ENCODE measurements at places on chromosomes 13 and 19.

DNA sequence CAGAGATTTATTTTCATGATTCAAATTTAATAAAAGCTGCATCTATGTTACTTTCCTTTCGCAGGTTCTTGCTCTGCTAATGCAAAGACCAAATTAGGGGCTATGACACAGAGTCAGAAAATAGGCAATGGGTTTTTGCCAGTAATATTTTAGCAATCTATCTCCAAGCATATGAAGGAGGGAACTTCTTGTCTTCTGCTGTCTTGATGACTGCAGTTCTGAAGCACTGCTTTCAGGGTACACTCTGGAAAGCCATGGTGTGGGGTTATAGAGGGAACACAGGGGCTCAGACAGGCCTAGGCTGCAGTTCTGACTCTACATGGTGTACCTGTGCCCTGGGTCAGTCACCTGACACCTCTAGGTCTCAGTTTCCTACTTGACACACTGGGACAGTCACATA is 263.4 kb downstream of the DNAJC15 start:
- DNase-seq: no peak

DNA sequence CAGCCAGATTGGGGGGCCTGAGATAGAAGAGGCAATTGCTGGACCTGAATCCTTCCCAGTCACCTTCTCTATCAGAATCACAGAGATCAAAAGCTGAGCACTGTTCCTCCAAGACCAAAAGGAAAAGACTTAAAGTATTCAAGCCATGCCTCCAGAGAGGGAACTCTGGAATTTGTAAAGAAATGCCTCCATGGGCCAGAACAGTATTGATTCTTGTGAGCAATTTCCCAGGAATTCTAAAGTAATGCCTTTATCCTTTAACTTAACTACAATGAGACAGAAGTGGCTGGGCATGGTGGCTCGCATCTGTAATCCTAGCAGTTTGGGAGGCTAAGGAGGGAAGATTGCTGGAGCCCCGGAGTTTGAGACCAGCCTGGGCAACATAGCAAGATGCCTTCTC is 148.8 kb downstream of the FLT1 start:
- DNase-seq: no peak

DNA sequence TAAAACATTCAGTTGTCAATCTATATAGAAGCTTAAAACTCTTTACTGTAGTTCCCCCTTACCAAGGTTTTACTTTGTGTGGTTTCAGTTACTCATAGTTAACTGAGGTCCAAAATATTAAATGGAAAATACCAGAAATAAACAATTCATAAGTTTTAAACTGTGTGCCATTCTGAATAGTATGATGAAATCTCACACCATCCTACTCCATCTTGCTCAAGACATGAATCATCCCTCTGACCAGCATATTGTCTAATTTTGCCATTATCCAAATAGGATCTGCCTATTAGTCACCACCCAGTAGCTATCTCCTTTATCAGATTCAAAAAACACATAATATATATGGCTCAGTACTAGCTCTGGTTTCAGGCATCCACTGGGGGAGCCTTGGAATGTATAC is 22.4 kb downstream of the ZNF571 start:
- no peak for DNase-seq

- no peak for DNase-seq
Observed at GRCh38 chr19:55258476-55258827, 365 bp downstream of the PPP6R1 start.

- DNase-seq: no peak
Observed at GRCh38 chr19:19416280-19416679, 10.8 kb downstream of the GATAD2A start.

DNA sequence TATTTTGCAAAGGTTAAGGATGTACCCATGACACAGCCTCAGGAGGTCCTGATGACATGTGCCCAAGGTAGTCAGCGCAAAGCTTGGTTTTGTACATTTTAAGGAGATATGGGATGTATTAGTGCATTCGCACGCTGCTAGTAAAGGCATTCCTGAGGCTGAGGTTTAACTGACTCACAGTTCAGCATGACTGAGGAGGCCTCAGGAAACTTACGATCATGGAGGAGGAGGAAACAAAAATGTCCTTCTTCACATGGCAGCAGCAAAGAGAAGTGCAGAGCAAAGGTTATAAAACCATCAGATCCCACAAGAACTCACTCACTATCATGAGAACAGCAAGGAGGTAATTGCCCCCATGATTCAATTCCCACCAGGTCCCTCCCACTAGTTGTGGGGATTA is 1017.4 kb downstream of the EFNB2 start:
- DNase-seq: no peak

DNA sequence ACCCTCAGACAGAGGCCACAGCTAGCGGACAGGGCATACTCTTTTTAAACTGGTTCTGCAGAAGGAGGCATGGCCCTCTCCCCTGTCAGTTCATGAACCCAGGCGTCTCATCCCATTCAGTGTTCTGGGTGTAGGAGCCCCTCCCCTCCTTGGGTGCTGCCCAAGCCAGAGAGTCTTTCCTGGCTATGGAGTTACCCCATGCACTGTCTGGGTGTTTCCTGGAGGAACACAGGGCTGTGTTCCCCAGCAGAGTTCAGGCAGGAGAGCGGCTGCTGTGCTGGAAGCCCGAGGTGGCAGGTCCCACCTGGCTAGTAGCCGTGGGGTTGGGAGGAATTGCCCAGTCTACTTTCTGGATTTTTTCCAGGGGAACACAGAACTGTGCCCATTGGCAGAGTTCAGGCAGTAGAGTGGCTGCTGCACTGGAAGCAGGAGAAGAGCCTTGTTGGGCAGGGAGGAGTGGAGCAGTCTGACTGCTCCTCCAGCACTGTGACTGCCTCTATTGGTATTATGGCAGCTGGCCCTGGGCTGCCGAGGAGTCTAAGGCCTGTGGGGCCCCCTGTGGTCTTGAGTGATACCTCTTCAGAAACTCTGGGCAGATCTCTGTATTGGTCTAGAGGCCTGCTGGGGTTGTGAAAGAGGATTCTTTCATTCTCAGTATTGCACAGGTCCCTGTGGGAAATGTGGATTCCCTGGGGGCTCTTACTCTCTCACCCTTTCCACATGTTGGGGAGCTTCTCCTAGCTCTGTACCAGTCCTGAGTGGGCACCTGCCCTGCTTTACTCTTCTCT is 168.3 kb downstream of the PCDH20 start:
- no peak for DNase-seq

- DNase-seq: no peak
Observed at GRCh38 chr19:24052811-24053210, 34.2 kb upstream of the ZNF254 start.

GRCh38 chr19:15555759-15556633 is 47.7 kb downstream of the CYP4F22 start:
- DNase-seq: peak; percentile 96

DNA sequence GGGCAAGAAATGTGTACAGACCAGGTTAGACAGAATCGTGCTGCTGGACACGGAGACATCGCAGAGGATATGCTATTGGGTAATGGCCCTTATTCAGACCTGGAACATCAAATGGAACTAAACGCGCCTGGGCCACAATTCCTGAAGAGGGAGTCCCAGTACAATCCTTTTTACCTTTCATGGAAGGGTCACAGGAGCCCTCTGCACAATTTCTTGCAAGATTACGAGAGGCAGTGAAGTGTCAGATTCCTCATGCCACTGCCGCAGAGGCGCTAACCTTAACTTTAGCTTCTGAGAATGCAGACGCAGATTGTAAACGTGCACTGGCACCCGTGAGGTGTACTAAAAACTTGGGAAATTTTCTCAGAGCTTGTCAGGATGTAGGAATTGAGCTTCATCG is 18.1 kb downstream of the CLEC4M start:
- no peak for DNase-seq

- no peak for DNase-seq
Observed at GRCh38 chr13:70795484-70795883, 687.2 kb upstream of the KLHL1 start.
